ENCODE measurements at places on chromosomes 12 and 14.

GRCh38 chr14:59293935-59294661, 105.6 kb downstream of the DAAM1 start:
- no peak for DNase-seq

DNA sequence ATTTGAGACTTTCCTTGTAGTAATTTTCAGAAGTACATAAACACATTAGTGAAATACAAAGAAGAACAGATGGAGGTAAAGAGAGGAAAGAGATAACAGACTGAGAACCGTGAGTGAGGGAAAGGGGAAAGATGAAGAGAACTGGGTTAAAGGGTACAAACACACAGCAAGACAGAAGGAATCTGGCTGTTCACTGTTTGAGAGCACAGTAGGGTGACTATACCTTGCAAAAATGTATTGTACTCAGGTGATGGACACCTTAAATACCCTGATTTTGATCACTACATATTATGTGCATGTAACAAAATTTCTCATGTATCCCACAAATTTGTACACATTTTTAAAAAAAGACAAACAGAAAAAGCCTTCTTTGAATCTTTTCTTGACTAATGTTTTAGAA, 2.7 kb upstream of the TRHDE start:
- DNase-seq, result no peak

DNA sequence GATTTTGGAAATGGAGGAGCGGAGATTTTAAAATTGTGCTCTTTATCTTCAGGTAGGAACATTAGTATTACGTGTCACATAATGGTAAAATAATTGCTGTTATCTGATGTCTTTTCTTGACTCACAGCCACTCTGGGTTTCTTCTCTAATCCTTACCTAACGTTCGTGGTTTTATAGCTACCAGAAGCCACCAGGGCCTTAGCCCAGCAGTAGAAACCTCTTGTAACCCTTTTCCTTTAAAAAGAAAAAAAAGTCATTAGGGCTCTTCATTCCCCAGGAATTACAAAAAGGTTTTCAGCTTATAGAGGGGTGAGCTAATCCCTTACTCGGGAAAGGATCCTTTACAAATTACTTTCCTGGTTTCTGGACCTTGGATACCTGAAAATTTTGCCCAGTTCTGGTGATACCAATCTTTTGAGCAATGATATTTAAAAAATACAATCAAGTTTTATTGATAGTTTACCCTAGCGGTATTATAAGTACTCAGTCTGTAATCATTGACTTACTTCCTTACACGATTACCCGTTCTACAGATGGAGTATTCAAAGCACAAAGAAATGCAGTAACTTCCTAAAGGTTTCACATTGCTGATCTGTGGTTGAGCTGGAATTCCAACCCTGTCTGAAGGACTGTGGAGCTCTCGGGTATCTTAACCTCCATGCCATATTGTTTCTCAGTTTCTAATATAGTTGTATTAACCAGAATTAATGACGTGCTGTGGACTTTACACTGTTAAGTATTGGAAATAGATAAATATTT, 1.6 kb downstream of the GABARAPL1 start:
- no peak for DNase-seq

DNA sequence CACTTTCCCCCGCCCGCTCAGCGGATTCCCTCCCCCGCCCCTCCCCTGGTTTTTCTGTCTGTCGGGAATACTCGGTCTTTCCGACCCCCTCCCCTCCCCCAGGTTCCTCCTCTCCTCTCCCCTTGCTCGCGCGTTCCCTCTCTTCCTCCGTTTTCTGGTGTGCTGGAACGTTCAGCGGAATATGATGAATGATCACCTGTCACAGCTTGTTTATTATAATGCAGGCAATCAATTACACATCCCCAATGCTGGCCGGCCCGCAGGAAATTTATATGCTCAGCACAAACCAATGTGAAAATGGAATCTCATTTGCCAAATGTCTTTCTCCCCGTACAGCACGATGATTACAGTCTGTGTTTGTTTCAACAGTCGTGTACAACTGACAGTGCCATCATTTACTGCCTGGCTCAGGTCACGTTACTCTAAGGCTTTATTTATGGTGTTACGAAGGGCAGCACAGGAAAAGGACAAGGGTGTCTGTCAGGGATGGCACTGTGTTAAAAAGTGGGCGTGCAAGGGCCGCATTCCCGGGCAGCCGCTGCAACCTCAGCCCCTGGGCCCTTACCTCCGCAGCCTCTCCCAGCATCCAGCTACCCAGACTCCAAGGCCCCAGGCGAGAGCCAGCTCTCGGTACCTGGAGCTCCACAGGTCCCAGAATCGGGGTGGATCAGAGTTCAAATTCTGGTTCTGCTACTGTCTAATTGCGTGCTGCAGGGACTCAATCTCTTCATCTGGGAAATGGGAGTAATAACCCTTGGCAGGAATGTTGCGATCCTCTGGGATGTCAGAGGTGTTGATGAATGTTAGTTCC, 24.7 kb upstream of the MAP1LC3B2 start:
- DNase-seq, result peak; percentile 13

DNA sequence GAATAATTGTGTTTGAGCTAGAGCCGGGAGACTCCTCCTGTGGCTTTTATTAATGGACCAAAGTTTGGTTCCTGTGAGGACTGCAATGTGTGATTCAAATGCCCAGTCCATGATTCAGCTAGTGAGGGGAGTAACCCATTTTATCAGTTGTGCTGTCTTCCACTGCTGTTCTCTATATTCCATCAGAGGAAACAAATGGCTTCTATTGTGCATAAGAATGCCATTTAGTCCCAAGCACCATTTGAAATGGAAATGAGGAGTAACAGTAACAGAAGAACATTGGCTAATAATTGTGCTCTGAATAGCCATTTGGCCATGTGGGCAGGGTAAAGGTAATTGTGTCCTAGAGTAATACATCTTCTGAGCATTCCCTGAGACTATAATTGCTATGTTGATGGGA, 642.7 kb downstream of the DIO2 start:
- DNase-seq, result no peak

DNA sequence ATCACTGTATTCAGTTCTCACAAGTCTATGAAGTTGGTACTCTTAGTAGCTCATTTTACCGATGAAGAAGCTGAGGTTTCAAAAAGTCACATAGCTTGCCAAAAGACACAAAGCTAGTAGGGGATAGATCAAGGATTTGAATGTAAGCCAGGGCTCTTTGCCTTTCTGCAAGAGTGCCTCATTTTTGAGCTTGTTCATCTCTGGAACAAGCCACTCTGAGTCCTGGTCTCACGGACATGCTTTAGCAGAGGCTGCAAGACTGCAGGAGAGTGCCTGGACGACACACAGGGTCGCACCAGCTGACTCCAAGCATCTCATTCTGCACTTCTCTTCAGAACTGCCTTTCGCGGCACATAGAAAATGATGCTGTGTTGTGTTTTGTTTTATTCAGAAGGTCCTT, 3.7 kb downstream of the NUAK1 start:
- DNase-seq, result peak; percentile 35

DNA sequence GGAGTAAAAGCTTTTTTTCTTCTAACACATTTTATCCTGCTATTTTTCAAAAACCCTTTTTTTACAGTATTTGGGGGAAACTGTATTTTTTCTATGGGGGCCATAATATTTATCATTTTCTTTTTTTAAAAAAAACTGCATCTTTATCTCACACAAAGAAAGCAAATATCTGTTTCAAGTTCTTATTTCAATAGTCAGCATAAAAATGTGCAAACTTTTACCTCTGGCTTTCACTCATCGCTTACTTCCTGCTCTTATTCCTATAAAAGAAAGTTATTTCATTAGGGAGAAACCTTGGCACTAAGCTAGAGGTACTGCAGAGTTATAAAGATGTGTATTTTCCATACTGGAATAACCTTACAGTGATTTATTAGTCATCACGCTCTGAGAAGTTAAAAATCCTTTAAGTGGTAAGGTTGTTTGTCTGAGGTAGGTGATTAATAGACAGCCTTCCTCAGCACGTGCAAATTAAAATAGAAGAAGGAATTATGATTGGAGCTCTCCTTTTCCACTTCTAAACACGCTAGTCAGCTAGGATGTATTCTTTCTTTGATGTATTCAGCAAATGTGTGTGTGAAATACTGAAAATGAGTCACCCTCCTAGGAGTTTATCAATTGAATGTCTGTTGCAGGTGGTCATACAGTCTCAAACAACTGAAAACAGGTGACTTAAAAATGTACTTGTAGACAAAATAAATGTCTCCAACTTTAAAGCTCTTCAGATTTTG, 461.0 kb downstream of the GXYLT1 start:
- DNase-seq, result no peak

DNA sequence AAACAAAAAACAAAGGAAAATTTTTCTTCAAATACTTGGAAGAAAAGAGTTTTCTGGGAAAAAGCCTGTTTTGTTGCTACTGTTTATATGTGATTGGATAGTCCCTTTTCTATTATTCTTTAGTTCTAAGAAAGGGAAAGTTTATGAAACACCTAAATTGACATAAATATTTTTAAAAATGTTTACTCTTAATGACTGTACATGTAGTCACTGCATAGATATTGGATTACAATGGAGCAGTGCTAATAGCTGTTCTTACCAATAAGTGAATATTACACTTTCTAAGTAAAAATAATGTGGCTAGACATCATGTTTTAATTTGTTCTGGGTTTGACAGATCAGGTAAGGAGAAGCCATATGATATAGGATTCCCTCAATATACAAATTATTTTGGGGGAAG, 352.7 kb upstream of the DIO2 start:
- no peak for DNase-seq

DNA sequence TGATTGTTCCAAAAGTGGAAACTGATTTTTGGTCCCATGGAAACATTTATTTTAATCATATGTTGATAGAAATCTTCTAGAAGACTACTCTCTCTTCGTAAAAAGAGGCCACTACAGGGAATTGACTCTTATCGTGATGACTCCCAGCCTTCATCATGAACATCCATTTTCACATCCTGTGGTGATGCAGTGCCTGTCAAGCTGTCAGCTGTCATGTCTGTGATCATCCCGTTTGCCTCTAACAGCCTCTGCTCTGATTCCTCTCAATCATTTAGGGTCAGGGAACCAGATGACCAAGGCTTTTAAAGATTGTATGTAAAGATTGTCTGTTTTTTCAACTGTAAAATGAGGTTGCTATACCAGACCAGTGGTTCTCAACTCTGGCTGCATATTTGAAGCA, 419.0 kb upstream of the MGAT4C start:
- no peak for DNase-seq

Data from thyroid gland (tissue), 4 donors.